Hepatocyte (in vitro differentiated cells): ENCODE measurements at places on chromosomes 11 and 22. TPM values are rescaled to one million over a fixed set of nuclear protein-coding genes. Genes with fewer than 3 reads are reported as not detected.

Gene CBLIF
- 60.8 and 83.0 TPM in 2 replicates for total RNA-seq

Gene SULT4A1
- 0.60 and 1.1 TPM in 2 replicates for total RNA-seq

GRCh38 chr11:100684101-100685065 is 2.7 kb upstream of the ARHGAP42 start:
- peaks cover 15% of the 10 kb centered on the region for H3K4me1 ChIP-seq
- no peak for DNase-seq
- H3K27ac ChIP-seq: no peak overlapping the region

DNA sequence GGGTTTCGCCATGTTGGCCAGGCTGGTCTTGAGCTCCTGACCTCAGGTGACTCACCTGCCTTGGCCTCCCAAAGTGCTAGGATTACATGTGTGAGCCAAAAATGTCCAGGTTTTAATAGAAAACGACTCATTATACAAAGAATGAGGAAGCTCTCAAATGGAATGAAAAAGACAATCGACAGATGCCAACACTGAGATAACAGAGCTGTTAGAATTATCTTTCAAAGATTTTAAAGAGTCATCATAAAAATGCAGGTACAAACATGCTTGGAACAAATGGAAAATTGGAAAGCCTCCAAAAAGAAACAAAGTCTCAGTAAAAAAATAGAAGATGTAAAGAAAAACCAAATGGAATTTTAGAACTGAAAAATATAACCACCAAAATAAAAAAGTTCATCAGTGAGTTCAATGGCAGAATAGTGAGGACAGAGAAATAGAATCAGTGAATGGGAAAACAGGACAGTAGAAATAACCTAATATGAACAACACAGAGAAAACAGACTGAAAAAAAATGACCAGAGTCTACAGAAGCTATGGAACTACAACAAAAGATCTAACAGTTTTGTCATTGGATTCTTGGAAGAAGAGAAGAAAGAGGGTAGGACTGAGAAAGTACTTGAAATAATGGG is 10.9 kb downstream of the GAB2 start:
- H3K4me3 ChIP-seq: no peak overlapping the region
- no peak for DNase-seq
- H3K27ac ChIP-seq: no peak overlapping the region
- no peaks in the 10 kb centered on the region for H3K4me1 ChIP-seq

DNA sequence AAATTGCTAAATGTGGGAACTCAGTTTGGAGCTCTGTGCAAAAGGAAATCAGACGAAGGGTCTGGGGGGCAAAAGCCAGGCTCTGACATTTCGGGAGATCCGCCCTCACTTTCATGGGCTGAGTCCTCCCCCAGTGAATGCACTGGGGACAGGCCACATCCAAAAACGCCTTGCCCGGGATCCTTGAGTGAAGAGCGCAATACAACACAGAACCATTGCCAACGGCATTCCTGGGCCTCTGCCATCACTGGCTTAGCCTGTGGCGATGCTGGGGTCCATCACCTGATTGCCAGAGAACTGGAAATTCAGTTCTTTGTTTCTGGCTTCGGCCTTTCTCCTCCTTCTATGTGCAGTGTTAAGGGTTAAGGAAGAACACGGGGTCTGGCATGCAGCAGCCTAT is 297.9 kb downstream of the SHANK2 start:
- no peaks in the 10 kb centered on the region for H3K4me1 ChIP-seq
- no peaks in the 10 kb centered on the region for H3K27me3 ChIP-seq
- no peak overlapping the region for H3K27ac ChIP-seq
- no peak overlapping the region for H3K4me3 ChIP-seq
- no peaks in the 10 kb centered on the region for H3K36me3 ChIP-seq
